ENCODE measurements at places on chromosomes 11 and 22.

DNA sequence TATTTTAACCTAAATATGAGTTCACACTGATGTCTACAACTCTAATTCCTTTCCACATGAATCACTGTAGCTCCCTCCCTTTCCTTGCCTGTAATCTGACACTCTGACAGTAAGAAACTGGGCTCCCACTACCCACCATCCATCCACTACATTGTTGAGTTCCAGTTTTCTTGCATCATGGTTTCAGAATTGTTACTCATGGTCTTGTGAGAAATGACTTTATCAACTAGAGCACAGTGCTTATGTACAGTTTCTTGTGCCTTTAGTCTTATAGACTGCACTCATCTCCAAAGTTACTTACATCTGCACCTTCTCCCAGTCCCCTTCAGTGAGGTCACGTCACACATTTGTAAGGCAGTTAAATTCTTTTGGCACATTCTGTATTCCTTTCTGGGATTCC lies 78.6 kb downstream of the RTL6 start:
- DNase-seq, result no peak

DNA sequence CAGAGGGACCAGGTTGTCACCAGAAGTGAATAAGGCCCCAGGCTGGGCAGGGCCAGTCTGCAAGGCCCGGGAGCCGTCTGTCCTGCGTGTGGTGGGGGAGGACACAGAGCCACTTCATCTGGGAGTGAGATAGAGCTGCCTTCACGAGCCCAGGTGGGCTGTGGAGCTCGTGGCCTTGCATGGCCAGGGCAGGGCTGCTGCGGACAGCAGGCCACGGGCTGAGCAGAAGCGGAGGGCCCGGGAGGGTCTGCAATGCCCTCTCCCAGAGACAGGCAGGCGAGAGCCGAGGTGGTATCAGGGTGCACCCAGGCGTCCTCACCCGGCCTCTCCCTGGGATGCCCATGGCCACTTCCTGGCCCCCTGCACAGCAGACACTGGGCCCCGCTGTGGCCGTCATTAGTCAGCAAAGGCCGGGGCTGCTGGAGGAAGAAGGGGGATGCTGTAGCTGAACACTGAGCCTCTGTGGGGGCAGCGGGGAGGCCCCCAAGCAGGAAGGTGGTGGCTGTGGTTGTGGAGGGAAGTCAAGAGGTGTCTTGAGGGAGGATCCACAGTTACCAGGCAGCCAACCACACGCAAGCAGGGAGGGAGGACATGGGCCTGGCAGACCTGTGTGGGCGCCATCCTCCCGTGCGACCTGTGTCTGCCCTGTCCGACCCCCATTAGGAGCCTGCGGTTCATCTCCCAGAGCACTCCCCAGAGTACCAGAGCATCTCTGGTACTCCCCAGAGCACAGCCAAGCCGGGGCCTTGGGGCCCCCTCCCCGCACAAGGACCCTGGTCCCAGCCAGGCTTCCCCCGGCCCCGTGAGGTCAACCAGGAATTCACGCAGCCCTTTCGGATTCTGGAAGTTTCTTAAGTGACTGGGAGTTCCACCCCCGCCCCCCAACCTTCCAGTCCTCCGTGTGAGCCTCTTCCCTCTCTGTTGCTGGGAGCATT lies 1109.5 kb downstream of the BRD1 start:
- no peak for DNase-seq

DNA sequence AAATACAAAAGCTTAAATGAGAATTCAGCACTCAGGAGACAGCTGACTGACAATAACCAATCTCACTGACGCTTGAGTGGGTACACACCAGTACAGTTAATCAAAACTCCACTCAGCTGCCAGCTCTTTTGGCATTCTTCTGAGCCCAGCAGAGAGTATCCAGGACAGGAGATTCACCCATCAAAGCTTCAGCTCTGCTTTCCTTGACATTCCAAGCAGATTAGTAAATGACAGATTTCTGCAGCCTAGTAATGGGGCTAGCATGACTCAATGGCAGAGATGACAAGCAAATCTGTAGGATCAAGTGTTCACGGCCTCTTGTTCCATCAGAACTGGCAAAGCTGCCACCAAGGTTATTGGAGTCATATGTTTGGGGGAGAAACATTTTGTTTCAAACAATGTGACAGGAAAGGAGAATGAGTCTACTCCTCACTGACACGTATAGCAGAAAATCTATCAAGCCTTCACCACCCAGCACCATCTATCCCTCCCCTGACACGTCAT lies 420.0 kb downstream of the DYNC2H1 start:
- no peak for DNase-seq

DNA sequence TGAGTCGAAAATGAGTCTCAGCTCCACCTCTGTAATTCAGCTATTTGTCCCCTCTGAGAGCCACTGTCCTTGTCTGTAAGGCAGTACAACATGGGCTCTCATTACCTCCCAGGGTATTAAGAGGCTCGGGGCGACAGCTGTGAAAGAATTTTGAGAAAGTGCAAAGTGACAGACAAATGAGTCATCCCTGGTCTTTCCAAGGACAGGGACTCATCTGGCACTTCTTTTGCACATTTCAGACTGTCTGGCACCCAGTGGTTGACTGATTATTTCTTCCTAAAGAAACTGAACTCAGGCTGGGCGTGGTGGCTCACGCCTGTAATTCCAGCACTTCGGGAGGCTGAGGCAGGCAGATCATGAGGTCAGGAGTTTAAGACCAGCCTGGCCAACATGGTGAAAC lies 62.1 kb upstream of the ARFGAP3 start:
- DNase-seq, result no peak

DNA sequence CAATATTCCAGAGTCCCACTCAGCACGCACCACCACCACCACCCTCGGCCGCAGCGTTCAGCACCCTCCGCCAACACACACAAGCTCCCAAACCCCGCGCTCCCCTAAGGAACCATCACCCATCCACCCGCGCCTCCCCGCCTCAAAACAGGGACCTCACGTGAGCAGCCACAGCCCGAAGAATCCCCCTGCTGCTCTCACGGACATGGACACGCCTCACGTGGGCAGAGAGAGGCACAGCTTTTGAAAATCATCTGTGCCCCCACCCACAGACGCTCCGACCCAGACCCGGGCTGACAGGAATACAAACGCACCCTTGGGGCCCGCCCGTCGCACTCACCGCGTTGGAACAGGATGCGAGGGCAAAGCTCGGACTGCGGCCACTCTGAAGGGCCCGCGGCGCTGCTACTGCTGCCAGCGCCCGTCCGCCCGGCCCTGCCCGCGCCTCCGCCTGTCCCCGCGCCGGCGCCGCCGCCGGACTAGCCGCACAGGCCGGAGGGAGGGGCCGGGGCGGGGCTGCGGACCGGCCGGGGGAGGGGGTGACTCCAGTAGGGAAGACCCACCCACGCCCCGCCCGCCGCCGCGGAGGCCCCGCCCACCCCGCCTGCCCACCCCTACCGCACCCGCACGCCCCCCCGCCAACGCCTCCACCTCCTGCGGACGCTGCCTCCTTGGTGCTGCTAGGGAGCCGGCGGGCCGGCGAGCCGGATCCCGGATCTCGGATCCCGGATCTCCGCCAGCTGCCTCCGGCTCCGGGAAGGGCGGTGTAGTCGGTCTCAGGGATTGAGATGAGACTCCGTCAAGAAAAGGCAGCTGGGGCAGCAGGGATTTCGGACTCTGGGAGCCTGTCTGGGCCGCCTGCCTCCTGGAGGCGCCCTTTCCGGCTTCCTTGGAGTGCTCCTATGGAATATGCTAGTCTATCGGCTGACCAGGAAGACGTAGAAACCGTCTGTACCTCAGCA lies at the start of gene TRIM3:
Gene TRIM3, minus strand, starts transcription at position 491 of the 962 bp plus-strand sequence. CDS start 8,246 bp downstream, outside the sequence.
- peak; percentile 93 for DNase-seq

- peak; percentile 80 for DNase-seq
Observed at GRCh38 chr11:14422052-14422813, 63.2 kb upstream of the RRAS2 start.

DNA sequence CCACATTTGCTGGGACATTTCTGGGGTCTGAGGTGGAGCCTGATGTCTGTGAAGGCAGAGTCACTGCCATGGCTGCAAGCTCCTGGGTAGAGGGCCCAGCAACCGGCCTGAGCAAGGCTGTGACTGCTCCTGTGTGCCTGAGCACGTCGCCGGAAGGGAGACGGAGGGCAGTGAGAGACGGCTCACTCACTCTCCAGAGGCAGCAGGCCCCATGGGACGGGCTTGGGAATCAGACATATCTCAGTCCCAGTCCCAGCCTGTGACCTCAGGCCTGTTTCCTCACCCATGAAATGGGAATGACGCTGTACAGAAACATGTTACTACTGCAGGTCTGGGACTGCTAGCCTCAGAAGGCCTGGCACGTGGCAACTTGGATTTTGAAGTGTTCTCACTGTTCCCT lies 36.4 kb upstream of the RASL10A start:
- no peak for DNase-seq

DNA sequence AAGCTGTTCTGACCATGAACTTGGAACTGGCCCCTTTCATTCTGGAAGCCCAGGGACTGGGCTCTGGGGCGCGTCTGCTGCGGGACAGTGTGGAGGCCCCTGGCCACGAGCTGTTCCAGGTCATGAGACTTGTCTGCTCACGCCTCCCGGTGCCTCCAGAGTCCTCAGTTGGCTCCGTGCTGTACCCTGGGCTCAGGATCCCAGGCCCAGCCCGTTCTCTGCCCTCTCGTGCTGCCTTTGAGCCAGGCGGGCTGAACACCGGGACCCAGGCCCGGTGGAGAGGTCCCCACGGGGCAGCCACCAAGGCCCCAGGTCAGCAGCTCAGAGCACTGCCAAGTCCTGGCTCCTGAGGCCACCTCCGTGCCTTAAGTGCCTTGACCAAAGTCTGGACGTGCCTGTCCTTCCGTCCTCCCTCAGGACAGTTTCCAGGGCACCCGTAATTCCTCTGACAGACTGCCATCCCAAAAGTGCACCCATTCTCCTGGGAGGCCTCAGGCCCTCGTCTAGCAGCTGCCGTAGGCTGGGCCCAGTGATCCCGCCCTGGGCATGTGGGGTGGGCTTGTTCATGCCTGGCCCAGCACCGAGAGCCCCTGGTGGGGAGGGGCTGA lies 36.3 kb upstream of the PPARA start:
- no peak for DNase-seq

GRCh38 chr11:14619603-14620531 lies 23.7 kb upstream of the PDE3B start:
- DNase-seq, result peak; percentile 42

- no peak for DNase-seq
Observed at GRCh38 chr11:97224396-97224795, 834.6 kb downstream of the JRKL start.

Data from mucosa of gallbladder (tissue), 1 donor.